ENCODE measurements at places on chromosomes 7 and 10. TPM values are rescaled to one million over a fixed set of nuclear protein-coding genes. Genes with fewer than 3 reads are reported as not detected.

Gene MET
- 25.0 TPM for total RNA-seq

Gene CCDC172
- total RNA-seq: not detected

Gene WEE2
- not detected for total RNA-seq

Gene ITGB8
- 24.2 TPM for total RNA-seq

Gene DNAJC9
- 35.4 TPM for total RNA-seq

Gene C10orf105
- not detected for total RNA-seq

Gene CPN1
- not detected for total RNA-seq

Gene COL28A1
- 0.31 TPM for total RNA-seq

Gene DNAJC12
- not detected for total RNA-seq

Gene SUGCT
- 0.83 TPM for total RNA-seq

Gene ZNF394
- total RNA-seq: 22.5 TPM

Gene MEOX2
- total RNA-seq: 1.4 TPM

Gene CPED1
- total RNA-seq: 0.61 TPM

Gene SEMA4G
- 1.0 TPM for total RNA-seq

Gene FUOM
- total RNA-seq: 17.7 TPM

Gene HYCC1
- 24.6 TPM for total RNA-seq

Gene EVX1
- total RNA-seq: not detected

Gene CALHM3
- not detected for total RNA-seq

Gene TRPV5
- not detected for total RNA-seq

Gene PLA2G12B
- not detected for total RNA-seq

Gene TMEM213
- 1.3 TPM for total RNA-seq

Gene OPN4
- not detected for total RNA-seq

Gene FAM3C
- total RNA-seq: 43.9 TPM

Gene AKR1D1
- total RNA-seq: not detected

Gene AZGP1
- total RNA-seq: 0.66 TPM

Gene ARHGEF5
- total RNA-seq: 36.4 TPM

Gene LAMB4
- 2.0 TPM for total RNA-seq

Gene HOGA1
- 1.0 TPM for total RNA-seq

Gene HOXA2
- total RNA-seq: 0.27 TPM

Gene SEC61G
- 249 TPM for total RNA-seq

Gene IDI2
- total RNA-seq: not detected

Gene SLC26A4
- 1.2 TPM for total RNA-seq

Gene AKR1C4
- total RNA-seq: not detected

Gene ELAPOR2
- 0.45 TPM for total RNA-seq

Gene MMD2
- total RNA-seq: not detected

Gene OR13A1
- total RNA-seq: 0.38 TPM

Gene SLC26A3
- total RNA-seq: not detected

All from esophagus squamous epithelium (tissue), 5 donors.